ENCODE measurements at places on chromosomes 6 and 20.

DNA sequence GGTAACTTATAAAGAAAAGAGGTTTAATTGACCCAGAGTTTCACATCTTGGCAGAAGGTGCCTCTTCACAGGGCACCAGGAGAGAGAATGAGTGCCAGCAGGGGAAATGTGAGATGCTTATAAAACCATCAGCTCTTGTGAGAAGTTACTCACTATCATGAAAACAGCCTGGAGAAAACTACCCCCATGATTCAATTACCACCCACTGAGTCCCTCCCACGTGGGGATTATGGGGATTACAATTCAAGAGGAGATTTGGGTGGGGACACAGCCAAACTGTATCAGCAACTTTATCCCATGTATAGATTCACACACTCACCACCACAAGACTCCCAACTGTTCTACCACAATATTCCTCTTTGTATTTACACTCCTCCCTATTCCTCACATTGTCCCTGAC is 10.6 kb downstream of the PDSS2 start:
- no peak for DNase-seq

DNA sequence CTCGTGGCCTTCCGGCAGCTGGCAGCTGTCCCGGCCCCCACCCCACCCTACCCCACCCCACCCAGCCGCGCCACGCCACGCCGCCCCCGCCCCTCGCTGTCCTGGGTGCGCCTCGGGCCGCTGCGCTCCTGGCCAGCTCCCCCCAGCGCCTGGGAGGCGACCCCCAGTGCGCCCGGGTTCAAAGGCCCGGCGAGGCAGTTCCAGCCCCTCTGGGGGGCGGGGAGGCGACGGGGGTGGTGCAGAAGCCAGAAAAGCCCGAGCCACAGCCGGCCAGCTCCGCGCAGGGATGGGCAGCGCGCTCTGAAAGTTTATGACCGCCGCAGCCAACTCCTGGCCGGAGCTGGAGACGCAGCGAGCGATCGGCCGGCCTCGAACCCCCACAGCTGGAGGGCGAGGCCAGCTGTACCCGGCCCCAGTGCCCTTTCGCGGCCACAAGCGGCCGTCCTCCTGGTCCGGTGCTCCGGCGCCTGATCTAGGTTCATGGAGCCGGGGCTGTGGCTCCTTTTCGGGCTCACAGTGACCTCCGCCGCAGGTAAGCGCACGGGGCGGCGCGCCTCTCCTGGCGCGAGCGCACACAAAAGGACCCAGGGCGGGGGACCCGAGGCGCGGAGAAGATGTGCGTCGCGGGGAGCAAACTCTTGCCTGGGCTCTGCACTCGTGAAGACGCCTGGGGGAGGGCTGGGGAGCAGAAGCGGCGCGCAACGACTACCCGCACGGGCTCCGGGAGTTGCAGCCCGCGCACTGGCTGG is at the start of gene EDN3:
TSS of gene EDN3 (plus strand) at position 279 of the 749 bp plus-strand sequence. CDS start at position 481, 202 bp downstream.
- DNase-seq, result no peak

- DNase-seq, result no peak
Observed at GRCh38 chr6:143878272-143878760, 14.0 kb downstream of the ZC2HC1B start.

GRCh38 chr20:47672886-47673670 is 112.2 kb downstream of the SULF2 start:
- no peak for DNase-seq

DNA sequence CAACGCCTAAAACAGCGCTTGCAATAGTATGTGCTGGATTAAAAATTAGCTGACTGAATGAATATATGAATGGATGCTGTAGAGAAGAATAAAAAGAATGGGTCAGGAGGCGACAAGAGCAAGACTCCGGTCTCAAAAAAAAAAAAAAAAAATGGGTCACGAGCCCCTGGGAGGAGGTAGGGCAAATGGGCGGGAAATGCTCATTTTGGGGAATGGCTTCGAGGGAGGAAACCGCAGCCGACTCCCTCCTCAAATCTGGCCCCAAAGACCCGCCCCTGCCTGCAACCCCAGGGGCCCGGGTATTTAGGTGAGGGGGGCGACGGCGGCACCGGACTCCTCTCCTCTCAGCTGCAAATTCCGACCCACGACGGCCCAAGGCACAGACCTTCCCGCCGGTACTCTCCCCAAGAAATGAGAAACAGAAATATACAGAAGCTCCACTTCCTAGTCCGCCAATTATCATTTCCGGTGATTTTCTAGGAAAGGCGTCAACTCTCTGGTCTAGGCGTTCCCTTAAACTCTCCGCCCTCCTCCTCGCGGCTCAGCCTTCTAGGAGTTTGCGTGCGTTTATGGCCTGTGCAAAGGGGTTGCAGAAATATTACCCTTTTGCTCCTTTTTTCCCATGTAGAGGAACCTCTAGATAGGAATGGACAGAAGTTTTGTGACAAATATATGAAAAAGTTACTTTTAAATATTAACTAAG is at the start of gene ZNF311:
TSS of gene ZNF311 (minus strand) at position 133 of the 703 bp plus-strand sequence. CDS start 1,361 bp downstream, outside the sequence.
- peak; percentile 76 for DNase-seq

GRCh38 chr6:127205036-127205435 is 61.6 kb upstream of the RNF146 start:
- DNase-seq, result no peak

- DNase-seq, result peak; percentile 30
Observed at GRCh38 chr6:47308552-47309290, 984 bp downstream of the TNFRSF21 start.

DNA sequence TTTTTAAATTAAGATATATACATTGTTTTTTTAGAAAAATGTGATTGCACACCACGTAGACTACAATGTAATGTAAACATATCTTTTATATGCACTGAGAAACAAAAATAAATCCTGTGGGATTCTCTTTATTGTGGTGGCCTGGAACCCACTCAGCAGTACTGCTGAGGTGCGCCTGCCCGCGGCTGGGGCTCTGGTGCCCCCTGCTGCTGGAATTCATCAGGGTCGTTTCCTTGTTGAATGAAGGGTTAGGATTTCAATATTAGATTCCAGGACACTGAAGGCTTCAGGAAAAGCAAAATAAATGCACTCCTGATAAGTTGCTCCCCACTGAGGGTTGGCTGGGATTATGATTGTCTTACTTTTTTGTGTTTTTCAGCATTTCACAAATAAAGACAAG is 175.8 kb upstream of the GGTLC1 start:
- DNase-seq, result peak; percentile 4

- no peak for DNase-seq
Observed at GRCh38 chr6:88840796-88841539, 122.5 kb downstream of the RNGTT start.

DNA sequence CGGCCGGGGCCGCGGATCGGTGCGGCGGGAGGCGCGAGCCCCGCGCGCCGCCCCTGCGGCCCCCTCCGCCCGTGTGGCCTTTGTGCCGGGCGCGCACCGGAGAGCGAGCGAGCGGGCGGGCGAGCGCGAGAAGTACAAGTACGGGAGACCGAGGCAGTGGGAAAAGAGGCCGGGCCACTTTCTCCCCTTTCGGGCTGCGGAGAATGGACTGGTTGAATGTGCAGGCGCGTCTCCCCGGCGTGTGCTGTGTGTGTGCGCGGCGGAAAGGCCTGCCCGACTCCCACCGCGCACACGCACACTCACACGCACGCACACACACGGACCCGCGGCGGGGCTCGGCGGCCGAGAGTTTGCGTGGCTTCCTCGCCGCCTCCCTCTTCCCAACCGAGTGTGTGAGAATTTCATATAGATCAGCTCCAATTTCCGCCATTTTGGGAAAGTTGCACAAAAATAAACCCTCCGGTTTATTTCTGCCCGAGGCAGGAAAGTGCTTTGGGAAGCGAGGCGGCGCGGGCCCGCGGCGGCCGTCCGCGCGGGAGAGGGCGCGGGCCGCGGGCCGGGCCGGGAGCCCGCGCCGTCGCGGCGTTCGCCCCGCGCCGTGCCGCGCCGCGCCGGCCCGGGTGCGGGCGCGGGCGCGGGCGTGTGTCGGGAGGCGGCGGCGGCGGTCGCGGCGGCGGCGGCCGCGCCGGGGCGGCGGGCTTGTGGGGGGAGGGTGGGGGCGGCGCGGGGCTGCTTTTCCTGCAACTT is 1.1 kb downstream of the L3MBTL3 start:
- DNase-seq, result no peak

GRCh38 chr6:133184798-133185372 is 56.3 kb upstream of the EYA4 start:
- peak; percentile 46 for DNase-seq

- no peak for DNase-seq
Observed at GRCh38 chr20:20430066-20430465, 62.2 kb downstream of the INSM1 start.

- DNase-seq, result peak; percentile 75
Observed at GRCh38 chr6:86937219-86938079, at the start of gene HTR1E. Gene HTR1E, plus strand, starts transcription at chr6:86937528. Its CDS starts 77,807 bp downstream, at chr6:87015335.

DNA sequence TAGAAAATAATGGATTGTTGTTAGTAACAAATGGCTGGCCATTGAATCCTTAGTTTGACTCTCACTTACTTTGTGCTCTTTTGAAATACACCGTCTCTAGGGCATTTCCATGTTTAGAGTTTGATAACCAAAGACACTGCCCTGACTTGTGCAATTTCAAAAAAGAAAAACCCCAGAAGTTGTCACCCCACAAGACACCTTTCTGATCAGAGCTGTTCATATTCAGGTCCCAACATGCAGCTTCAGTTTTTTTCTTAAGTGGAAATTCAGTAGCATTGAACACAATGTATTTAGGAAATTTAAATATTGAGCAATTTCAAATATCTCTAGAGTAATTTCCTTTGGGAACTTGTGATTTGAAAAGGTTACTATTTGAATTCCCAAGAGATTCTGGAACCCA is 19.4 kb downstream of the CRYBG1 start:
- no peak for DNase-seq

GRCh38 chr6:77511860-77512259 is 48.6 kb upstream of the HTR1B start:
- no peak for DNase-seq

DNA sequence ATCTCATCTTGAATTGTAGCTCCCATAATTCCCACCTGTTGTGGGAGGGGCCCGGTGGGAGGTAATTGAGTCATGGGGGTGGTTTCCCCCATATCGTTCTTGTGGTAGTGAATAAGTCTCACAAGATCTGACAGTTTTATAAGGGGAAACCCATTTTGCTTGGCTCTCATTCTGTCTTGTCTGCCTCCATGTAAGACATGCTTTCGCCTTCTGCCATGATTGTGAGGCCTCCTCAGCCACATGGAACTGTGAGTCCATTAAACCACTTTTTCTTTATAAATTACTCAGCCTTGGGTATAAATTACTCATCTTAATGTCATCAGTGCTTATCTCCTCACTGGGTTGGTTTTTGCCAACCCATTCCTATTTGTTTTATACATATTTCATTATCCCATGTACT is 142.0 kb upstream of the GMDS start:
- DNase-seq, result no peak

DNA sequence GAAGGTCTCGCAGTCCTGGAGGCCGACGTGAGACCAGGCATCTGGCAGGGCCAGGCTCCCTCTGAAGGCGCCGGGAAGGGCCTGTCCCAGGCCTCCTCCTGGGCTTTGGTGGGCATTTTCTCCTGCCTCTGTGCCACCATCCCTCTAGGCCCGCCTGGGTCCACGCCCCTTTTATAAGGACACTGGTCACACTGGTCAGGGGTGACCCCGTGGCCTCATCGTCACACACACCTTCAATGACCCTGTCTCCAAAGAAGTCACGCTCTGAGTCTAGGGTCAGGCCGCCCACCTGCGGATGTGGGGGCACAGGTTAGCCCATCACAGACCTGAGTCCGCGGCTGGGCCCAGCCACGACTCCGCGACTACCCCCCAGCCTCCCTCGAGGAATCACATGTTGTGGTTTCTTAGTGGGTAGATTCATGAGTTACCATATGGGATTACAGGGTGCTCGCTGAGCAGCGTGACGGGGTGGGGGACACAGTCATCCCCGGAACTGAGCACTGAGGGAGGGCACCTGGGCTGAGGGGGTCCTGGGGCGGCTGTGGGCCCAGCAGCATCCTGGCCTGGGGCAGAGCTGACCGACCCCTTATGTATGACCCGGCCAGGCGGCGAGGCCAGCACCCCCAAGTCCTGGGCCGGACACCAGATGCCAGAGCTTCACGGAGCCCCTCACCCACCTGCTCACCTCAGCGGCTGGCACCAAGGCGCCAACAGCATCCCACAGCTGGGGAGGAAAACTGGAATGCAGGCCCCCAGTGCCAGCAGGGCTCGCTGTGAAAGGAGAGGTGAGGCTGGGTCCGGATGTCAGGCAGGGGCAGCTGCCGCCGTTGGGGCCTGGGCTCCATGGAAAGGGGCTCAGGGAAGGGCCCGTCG is 115.9 kb downstream of the DLL1 start:
- DNase-seq, result no peak

DNA sequence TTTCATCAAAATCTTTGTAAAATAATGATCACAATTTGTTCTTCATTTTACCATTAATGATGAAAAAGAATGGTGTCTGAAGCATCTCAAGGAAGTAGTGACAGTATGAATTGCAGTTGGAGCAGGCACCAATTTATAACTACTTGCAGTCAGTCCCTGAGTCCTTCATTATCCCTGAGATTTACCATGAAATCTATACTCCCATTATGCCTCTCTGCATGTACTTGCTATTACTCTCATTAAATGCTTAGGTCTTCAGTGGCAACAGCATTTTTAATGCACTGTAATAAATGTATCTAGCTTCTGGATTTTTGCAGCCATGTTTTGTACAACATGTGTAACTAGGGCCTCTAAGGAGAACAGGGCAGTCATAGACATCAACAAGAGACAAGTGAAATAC is 708.8 kb downstream of the EYS start:
- no peak for DNase-seq

DNA sequence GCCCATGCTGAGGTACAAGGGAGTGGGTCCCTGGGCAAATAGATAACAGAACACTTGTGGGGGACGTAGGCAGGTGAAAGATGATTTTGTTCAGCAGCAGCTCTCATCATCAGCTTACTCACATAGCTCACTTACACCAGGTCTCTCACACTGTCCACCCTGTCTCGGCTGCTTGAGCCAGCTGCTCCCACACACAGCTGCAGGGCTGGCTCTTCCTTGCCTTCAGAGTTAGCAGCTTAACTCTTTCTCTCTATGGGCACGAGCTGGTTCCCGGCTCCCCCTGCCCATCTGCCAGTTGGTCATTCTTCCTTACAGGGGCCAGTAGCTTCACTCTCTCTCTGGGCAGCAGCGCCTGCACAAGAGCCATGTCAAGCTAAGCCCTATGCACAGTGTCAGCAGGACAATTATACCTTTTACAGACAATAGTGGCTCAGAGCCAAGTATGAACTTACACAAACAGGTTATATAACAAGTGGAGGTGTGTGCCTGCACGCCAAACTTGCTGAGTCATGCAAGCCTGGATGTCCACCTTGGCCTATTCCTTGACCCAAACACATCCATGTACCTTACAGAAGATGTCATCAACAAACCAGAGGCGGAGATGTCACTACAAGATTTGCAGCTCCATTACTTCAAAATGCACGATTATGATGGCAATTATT is 18.7 kb downstream of the ZNF391 start:
- DNase-seq, result no peak

- no peak for DNase-seq
Observed at GRCh38 chr20:721876-722275, 46.3 kb upstream of the SCRT2 start.

All from NCI-H524 (cell line).